ENCODE measurements at places on chromosomes 4 and X.

DNA sequence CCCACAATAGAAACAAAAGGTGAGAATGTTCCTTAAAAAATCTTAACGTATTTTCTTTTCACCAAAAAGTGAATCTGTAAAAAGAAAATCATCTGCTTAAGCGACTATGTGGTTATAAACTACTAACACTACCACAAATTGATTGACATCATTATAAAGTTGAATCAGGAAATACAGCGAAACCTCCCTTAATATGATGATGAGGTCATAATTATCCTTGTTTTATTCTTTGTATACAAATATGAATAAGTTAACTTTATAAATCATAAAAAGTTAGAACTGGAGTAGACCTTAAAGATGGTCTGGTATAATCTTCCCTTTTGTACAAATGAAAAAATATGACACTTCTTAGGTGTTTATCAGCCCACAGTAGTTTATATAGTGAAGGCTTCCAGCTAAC, 35.6 kb downstream of the NFKB1 start:
- no peak for DNase-seq

- no peak for DNase-seq
Observed at GRCh38 chr4:5021546-5021945, 2.3 kb upstream of the CYTL1 start.

DNA sequence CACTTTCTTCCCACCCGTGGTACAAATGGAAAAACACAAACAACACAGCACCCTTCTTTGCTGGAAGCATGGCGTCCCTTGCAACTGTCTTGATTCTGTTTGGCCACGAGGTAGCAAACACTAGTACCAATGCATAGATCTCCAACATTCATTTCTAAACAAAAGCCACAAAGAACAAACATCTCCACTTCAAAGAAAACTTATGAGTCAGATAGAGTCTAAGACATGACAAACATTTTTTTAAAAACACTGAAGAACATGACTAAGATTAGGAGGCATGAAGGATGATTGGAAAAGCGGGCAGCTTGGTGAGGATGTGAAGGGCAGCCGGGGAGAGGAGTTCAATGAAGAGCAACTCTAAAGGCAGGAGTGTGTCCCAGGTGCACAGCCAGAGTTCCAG, 197.6 kb upstream of the FAM9B start:
- DNase-seq = no peak

- DNase-seq = no peak
Observed at GRCh38 chrX:116490104-116490503, 27.3 kb upstream of the CT83 start.

GRCh38 chr4:143634763-143635162, 65.7 kb downstream of the FREM3 start:
- DNase-seq = no peak

DNA sequence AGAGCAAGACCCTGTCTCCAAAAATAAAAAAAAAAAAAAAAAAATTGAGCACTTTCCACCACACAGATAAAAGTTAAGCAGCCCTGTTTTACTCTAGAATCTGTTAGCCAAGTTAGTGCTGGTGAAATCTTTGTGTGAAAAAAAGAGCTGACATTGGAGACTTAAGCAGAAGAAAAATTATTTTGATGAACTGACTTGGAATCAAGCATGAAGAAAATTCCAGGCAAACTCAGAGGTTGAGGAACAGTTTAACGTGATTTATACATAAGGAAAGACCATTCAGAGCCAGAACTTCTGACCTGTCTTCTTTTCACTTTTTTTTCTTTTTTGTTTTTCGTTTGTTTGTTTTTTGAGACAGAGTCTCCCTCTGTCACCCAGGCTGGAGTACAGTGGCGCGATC, 79.6 kb upstream of the RBPJ start:
- DNase-seq = no peak

DNA sequence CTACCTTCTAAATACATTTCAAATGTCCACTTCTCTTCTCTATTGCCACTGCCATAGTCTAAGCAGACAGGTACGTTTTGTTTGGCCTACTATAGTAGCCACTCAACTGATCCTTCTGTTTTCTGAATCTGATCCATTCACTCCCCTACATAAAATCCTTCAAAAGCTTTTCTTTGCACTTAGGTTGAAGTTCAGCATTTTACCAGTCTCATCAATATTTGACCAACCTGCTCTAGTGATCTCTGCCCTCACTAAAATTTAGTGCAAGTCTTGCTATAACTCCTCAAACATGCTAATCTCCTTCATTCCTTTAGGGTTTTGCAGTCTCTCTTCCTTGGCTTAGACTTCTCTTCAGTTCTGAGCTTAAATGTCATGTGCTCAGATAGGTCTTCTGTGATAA, 33.4 kb downstream of the EGF start:
- DNase-seq = no peak

- no peak for DNase-seq
Observed at GRCh38 chr4:121684561-121684960, 12.2 kb downstream of the ANXA5 start.

DNA sequence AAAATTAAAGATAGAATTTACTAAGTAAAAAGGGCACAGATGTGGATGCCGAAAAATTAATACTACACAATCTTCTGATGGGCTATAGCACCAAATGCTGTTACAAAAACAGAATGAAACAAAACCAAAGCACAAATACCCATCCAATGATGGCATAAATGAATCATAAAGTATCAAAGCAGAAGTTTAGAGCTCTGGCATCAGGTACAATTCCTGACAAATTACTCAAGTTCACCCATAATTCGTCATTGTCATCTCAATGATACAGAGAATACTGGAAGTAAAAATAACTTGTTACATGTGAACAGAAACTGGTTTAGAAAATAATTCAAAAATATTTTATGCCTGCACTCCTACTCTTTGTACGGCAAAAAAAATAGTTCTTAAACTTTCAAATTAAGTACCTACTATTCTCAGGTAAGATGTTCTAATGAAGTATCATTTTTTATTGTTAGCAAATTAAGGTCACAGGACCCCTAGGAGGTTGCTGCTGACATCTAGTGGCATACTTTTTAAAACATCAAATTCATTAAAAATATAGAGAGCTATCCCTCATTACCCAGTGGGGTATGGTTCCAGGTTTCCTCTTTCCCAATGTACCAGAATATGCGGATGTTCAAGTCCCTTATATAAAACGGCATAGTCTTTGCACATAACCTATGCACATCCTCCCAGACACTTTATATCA, 126.1 kb downstream of the INPP4B start:
- DNase-seq = no peak

DNA sequence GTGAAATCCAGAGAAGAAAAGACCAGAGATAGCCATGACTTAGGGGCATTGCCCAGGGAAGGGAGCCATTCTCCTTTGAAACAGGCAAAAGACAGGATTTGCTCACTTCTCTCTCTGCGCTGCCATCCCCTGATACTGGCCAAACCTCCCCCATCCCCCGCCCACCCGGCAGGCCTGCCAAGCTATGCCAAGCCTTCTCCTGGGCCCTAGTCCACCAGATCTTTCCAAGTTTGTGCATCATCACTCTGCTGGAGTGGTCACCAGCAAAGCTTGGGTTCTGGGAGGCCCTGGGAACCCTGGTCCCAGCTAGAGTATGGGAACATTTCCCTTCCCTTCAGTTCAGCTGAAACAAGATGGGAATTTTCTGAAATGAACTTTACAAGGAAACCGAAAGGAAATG, 18.4 kb downstream of the EFNB1 start:
- DNase-seq = no peak

DNA sequence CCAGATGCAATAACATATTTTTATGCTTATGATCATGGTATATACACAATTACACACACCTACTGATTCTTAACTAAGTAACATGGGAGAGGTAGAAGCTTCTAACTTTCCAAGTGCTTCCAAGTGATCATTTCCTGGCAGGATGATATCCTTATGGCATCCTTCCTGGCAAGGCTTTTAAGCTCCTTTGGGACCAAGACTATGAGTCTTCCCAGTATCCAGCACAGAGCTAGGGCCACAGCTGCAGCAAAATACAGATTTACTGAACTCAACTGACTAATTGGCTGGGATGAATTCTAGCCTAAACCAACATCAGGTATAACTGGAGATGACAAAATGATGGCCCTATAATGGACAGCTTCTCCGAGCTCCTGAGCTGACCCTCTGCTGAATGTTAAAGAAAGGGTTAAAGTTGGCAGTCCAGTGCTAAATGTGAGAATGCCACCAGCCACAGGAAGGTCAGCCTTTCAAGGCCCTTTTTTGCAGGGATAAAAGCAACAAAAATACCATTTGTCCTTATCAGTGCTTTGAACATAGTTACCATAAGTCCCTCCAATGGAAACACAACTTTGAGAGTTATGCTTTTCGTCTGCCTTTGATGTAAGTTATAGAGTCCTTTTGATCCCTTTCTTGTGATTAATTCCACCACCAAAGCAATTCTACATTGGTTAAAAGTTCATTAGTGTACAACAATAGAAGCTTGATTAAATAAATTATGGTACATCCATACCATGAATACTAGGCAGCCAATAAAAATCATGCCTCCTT, 73.4 kb downstream of the MGST2 start:
- DNase-seq = no peak

DNA sequence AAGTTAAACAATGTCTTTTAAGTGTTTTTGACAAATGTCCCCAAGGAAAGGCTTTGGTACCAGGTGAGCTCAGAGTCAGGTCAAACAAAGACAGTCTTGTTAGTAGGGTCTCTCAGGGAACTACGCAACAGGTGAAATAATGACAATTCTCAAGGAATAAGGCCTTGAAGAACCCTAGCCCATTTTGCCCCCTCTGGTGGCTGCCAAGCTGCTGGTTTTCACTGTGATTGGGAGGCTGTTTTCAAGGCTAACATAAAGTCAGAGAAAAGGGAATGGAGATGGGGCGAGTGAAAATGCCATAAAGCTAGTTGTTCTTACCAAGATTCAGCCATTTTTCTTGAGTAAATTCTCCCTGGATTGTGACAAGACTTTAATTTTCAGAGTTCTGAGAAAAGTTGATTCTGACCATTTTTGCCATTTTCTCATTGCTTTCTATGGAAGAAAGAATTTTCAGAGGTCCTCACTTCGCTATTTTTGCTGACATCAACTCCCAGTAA, 58.7 kb downstream of the RWDD4 start:
- no peak for DNase-seq

- DNase-seq = peak; percentile 29
Observed at GRCh38 chr4:18020145-18020670, 1.3 kb downstream of the LCORL start.

DNA sequence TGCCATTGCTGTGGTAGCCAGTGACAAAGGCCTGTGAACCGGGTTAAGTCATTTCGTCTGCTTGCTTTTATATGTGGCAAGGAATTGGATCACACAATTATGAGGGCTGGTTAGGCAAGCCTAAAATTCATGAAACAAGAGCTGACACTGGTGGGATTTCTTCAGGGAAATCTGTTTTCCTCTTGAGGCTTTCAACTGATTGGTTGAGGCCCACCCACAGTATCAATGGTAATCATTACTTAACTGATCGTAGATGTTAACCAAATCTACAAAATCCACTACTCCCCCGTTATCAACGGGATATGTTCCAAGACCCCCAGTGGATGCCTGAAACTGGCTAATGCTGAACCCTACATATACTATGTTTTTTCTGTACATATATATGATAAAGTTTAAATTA, 13.0 kb downstream of the RBMX2 start:
- no peak for DNase-seq

DNA sequence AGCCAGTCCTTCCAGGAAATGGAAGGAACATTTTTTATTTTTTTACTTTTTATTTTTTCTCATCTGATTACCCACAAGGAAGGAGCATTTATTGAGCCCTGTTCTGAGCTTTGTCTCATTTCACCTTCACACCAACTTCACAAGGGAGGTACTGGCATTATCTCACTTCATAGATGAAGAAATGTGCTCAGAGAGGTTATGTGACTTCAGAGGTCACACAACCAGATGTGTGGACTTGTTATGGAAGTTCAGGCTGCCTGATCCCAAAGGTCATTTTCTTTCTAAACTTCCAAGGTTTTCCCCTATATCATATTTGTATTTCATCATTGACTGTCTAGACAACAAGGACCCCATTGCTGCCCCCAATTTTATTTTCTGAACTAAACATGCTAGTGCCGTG, 160.3 kb downstream of the DCLK2 start:
- no peak for DNase-seq

- no peak for DNase-seq
Observed at GRCh38 chrX:154016366-154017076, 3.2 kb downstream of the IRAK1 start.
